ENCODE measurements at places on chromosomes 16 and 17.

DNA sequence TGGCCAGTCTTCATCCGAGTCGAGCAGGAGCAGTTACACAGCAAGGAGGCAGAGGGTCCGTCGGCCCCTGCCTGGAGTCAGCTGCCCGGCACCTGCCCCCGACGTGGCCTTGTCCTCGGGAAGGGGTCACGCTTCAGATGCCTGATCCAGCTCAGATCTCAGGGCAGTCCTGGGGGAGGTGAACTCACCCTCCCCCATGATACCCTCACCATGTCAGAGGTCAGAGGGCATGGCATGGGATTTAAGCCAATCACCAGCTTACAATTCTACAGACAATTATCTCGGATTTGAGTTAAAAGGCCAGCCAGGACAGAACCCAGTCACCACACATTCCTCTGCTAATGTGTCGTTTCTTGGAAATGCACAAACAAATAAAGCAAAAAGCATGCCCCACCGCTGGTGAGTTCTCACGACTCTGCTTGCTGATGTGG lies 211.3 kb downstream of the FOXL1 start:
- peak; percentile 53 for DNase-seq

DNA sequence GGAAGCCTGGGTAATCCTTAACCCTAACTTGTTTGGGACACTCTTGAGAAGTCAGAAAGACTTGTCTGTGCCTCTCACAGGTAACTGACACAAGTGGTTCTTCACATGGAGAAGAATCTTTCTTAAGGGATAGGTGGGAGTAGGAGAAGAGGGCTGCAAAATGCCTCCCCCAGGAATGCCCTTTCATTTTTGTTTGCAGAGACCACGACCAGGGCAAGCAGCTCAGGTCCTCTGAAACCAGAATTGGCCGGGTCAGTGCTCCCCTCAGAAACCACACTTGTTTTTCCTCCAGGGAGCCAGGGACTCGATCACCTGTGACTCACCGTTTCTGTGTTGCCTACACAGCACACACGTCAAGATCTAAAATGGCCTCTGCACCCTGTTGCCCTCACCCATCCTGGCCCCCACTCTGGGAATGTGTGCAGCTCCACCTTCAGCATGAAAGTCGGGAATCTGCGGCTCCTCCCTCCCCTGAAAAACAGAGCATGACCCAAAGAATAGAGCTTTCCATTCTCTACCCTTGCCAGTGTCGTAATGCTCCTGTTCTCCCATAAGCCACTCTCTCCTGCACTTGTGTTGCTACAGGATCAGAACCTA lies 36.1 kb downstream of the HNF1B start:
- DNase-seq = no peak

DNA sequence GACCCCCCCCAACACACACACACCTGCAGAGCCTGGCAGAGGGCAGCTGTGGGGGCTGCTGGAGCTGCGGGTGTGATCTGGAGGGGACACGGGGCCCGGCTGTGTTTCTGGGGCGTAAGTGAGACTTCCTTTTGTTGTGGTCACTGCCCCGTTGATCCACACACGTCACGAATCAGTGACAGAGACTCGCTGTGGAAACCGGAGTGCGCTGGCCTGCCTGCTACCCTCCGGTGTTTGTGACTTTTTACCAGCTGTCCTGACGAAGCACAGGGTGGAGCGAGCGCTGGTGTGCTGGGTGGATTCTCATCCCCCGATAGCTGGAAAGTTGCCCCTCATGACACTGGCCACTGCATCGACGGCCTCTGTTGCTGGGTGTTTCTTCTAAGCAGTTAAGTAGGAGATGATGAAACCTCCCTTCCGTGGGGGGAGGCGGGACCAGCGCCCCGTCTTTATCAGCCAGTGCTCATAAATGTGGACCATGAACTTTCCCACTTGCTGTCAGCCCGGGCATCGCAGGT lies 2.3 kb downstream of the METRNL start:
- peak; percentile 82 for DNase-seq

DNA sequence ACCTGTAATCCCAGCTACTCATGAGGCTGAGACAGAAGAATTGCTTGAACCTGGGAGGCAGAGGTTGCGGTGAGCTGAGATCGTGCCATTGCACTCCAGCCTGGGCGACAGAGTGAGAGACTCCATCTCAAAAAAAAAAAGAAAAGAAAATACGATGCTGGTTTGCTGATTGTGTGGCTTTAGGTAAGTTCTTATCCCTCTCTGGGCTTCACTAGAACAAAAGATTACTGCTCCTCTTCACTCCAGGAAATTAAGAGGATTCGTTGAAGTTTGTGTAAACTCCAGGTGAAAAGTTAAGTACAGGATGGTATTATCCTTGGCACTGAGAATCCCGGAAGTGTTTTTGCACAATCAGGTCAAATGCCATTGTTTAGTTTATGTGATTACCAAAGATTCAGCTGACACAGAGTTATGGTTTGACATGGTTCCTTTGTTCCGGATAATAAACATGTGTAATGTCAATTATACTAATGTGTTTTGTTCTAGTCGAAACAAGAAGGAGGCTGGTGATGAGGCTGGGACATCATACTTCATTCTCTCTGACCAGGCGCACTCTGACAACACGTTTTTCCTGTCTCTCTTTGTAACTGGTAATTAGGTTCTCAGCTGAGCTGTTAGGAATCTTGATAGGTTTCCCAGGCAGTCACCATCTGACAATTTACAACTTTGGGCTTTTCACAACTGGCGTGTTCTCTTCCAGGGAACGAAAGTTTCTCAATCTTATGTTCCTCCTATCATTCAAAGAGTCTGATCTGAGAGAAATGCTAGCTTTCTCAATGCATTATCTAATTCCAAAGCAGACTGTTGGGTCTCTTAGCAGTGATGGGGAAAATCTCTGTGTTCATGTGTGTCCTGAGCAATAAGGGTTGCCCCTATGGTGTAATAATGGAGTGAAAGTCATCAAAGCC lies 10.8 kb upstream of the TAOK1 start:
- DNase-seq = peak; percentile 36

DNA sequence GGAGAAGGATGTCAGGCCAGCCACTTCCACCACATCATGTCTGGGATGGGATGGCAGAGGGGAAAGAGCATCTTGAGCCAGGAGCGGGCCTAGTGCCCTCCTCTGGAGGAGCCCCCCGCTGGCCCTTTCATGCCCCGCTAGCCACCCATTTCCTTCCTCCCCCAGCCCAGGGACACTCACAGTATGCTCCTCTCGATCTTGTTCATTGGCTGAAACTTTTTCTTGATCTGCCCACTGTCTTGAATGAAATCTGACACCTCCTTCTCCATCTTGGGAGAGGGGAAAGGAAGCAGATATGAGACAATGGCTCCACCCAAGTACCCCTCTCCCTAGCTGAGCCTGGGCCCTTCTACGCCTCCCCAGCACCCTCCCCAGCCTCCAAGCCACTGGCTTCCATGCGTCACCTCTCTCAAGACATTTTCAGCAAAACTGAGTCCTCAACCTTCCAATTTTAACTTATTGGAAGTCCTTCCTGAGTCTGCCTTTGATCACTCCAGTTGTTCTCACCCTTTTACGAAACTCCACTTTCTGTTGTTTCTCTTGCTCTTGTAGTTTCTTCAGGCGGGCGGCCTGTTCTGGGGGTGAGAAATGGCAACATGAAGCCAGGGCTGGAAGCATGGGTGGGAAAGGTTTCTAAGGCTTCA lies 7.2 kb downstream of the SPAG7 start:
- DNase-seq = no peak

GRCh38 chr16:48194828-48195556 lies 39.2 kb upstream of the ABCC12 start:
- no peak for DNase-seq

DNA sequence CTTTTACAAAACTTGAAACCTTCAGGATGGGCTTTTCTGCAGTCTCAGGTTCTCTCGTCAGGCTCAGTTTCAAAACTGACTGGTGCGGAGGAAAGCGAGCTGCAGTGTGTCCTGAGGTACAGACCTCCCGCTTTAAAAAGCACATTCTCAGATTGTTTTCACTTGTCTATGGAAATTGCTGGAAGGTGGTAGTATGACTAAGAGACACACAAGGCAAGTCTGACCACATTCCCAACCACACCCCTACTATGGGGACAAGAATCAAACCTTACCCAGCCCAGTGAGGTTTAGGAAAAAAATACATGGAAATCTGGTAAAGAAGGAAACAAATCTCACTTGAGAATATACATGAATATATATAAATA lies 18.2 kb downstream of the SRP68 start:
- DNase-seq = no peak

DNA sequence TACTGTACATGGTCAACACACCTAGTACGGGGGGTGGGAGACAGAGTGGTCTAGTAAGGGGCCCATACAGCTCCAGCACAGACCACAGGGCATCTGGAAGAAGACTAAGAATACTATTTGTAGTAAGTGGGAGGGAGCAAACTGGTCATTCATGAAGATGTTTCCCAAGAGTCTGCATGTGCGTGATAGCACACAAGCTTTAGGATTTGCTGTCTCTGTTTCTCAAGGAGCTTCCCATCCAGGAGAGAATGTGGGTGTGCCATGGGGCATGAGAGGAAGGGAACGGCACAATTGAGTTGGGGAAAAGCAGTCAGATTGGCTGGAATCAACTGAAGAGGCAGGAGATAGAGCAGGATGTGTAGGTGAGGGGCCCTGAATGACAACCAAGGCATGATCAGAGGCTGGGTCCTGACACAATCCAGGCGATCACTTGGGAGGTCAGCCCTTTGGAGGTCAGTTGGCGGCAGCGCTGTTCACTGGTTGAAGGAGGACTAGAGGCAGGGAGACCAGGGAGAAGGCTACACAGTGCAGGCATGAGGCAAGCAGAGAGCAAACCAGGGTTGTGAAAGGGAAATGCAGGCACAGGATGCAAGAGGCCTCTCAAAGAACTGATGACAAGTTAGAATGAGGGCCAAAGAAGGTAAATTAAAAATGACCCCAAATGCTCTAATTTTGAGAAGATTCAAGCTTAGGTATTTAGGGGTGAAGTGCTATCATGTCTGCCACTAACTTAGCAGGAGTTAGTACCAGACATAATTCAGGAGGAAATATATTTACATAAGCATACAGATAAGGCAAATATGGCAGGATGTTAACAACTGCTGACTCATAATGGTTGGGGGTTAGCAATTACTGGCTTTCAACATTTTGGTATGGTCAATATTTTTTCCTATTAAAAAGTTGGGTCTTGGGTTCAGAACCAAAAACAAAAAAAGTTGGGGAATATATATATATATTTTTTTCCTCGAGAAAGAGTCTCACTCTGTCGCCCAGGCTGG lies 10.3 kb downstream of the UBE2O start:
- no peak for DNase-seq

Measured in AG10803 (cell line).